ENCODE measurements at places on chromosomes 6 and 20.

DNA sequence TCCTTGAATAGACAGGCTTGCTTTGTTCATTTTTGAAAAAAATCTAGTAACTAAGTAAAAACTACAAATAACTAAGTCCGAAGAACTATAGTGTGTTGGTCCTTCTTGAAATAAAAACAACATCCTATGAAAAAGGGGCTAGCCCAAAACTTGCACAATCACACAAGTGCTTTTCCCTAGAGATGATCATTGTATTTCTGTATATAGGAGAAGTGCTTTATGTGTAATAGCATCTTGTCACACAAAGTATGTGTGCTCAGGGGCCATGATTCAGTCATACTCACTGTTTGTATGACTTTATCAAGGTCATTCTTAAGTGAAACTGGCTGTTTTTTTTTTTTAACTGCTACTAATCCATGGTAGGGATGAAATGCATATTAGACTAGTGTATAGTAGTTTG lies 179.8 kb downstream of the DTNBP1 start:
- no peak for DNase-seq

DNA sequence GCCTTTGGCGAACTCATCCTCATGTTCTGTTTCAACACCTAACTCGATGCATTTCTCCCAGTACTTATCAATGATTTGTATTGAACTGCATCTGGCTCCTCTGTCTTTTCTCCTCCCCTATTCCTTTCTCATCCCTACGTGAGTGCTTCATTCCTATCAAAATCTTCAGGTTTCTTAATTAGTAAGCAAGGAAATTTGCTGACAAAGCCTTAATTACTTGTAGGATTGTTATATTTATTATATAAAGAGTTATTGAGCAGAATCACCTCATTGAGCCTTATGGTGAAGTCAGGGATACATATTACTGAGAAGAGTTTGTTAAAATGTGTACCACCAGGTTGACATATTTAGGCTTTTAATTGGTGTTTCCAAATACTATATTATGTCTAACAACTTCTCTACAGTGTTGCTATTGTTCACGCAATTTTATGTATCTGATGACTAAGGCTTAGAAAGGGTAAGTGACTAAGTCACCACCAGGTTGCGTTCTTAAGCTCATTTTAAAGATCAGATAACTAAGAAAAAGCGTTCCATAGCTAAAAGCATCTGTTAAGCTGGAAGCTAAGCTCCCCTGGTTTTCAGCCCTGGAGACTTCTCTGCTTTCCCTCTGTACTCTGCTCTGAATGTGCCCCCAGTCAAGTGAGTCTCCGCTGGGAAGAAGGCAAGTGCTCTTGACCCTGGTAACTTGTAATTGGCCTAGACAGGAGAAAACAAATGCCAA lies 18.9 kb downstream of the SCGN start:
- no peak for DNase-seq

GRCh38 chr6:142537612-142538478 lies 236.0 kb downstream of the ADGRG6 start:
- peak; percentile 16 for DNase-seq

- DNase-seq, result no peak
These were observed 9.2 kb downstream of the TGM3 start for GRCh38 chr20:2305029-2305428.

DNA sequence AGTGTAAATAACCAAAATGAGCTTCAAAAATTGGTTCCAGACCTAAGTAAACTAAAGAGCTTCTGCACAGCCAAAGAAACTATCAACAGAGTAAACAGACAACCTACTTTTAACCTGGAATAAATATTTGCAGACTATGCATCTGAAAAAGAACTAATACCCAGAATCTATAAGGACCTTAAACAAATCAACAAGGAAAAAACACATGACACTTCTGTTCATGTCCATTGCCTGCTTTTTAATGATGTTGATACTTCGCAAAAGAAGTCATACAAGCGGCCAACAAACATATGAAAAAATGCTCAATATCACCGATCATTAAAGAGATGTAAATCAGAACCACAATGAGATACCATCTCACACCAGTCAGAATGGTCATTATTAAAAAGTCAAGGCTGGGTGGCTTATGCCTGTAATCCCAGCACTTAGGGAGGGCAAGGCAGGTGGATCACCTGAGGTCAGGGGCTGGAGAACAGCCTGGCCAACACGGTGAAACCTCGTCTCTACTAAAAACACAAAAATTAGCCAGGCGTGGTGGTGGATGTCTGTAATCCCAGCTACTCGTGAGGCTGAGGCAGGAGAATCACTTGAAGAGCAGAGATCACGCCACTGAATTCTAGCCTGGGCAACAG lies 42.5 kb upstream of the DST start:
- DNase-seq, result no peak

DNA sequence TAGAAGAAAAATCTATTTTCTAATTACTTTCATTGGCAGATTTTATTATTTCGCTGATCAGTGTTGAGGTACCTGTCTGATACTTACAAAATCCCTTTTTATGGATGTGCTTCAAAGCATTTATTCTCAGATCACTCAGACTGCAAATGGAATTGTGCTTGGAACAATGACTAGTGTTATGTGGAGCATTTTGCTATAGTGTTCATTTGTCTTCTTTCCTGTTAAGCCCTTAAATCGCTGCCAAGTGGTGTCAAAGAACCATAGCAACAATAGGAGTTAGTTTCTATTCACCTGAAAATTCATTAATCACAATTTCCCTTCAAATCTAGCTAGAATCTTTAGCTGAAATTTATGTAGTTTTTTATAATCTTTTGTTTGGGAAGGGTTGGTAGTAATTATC lies 29.8 kb downstream of the SMPDL3A start:
- DNase-seq, result no peak

- DNase-seq, result no peak
These were observed 14.6 kb upstream of the RIPOR2 start for GRCh38 chr6:24950218-24950941.

DNA sequence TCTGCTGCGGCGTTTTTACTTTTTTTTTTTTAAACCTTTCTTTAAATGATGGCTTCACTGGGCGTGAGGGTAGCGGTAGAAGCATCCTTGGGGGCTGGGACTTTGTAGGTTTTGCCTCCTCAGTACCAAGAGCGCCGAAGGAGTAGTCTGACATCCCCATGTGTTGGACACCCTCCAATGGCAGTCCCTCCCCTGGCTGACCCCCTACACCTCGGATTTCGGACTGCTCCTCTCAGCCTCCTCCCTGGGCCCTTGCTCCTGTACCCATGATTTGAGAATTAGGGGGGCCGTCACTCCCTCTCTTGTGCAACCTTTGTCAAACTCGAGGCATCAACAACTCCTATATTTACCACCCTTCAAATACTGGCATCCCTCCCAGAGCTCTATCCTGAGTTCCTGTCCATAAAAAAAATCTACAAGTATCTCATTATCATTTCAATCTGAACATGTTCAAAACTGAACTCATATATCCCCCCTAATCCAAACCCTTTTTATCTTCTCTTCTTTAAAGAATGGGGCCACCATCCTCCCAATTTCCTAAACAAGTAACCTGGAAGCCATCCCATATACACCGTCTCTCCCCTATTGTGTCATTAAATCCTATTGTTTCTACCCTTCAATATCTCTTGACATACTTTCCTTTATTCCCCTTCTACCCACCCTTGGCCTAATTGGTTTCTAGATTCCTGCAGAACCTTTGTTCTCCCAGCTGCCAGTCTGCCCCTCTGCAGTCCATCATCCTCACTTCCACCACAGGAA lies 1.2 kb upstream of the ARFGEF3 start:
- DNase-seq, result no peak

DNA sequence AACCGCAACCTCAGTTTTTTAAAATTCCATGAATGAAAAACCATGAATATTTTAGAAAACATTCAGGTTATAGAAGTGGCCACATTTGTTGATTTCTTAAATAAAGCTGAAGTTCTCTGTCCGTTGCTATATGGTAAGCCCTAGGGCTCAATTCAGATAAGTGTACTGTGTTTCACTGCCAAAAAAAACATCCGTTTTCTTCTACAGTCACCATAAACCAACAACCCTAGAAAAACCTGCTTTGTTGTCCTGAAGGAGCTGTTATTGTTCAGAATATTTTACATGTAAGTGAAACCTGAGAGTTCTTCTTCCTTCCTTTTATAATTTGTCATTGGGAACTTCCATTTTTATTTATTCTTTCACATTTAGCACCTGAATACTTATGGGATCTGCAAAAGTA lies 274.1 kb downstream of the TFAP2A start:
- DNase-seq, result no peak

DNA sequence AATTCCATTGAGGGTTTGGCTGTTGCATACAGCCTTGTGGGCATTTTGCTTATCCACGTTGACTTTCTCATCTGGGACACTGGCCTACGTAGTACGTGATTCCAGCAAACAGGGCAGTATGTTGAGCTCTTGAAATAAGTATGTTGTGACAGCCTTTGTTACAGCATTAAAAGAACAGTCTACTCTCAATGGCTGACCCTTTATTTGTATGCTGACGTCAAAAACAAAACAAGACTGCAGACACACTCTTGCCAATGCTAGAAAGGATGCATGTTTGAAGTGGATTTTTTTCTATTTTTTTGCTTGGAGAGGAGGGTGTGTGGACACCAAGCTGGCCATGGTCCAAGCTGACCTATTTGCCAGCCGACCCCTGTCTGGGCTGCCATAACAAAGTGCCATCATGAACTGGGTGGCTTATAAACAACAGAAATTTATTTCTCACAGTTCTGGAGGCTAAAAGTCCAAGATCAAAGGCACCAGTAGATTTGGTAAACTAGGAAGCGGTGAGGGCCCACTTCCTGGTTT lies 10.8 kb upstream of the SNHG17 start:
- no peak for DNase-seq

- DNase-seq, result no peak
These were observed 358.3 kb downstream of the PAX1 start for GRCh38 chr20:22063753-22064152.

DNA sequence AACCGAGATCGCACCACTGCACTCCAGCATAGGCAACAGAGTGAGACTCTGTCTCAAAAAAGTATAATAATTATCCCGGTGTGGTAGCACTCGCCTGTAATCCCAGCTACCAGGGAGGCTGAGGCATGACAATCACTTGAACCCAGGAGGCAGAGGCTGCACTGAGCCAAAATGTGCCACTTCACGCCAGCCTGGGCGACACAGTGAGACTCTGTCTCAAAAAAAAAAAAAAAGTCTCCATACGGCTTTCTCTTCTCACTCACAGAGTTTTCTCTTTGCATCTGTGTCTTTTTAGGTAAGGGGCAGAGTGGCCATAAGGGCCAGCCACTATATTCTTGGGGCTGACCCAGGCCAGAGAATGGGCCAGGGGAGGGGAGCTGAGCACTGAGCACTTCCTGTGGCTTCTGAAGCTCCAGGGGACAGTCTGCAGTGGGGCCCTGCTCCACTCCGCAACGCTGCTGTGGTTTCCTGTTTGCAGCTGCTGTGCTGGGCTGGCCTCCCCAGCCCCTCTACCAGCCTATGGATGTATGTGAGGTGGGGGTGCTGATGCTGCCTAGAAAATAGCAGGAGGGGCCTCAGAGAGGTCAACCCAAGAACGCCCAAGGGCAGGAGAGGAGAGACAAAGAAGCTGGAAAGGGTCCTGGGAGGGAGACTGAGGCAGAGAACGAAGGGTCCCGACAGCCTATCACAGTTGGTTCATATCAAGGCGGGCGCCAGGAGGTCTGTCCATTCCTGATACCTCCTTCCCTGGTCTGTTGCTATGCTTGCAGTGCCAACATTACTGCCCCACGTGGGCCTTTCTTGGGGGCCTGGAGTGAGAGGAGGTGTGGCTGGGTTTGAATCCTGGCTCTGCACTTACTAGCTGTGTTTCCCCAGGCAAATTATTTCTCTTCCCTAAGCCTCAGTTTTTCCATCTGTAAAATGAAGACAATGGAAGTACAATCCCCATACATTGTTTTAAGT lies 16.0 kb downstream of the SLA2 start:
- peak; percentile 72 for DNase-seq

DNA sequence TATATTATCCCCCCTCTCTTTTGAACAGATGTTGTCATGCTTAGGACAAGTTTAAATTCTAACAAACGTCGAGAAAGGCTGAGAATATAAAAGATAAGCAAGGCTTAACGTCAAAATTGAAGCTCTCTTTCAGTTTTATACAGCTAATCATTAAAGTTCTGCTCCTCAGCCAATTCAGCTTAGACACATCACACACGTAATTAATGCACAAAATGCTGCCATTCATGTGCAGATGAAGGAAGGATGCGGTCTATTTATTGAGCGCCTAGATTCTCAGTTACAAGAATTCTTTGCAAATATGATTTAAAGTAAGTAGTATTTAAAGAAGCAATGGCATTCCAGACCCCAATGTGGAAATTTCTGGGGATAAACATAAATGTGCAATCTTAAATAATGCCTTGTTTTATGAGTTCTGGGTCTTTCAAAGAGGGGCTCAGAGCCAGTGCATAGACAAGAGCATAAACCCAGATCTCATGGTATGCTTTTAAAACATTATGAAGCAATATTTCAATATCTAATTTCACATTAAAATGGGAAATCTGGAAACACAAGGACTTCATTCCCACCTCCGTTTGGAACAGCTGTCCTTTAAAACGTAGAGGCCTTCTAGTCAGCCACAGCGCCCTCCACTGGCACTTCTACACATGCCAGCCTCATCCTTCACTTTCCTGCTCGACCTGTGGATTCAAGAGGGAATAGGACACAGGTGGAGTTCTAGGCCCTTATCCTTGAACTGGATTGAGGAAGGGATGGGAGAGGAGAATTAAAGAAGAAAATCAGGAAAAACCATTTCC lies 85.8 kb downstream of the LYRM4 start:
- DNase-seq, result no peak

- peak; percentile 53 for DNase-seq
These were observed 273.6 kb downstream of the PACRG start for GRCh38 chr6:163001330-163001729.

GRCh38 chr6:114897536-114897935 lies 554.7 kb upstream of the HS3ST5 start:
- DNase-seq, result no peak

DNA sequence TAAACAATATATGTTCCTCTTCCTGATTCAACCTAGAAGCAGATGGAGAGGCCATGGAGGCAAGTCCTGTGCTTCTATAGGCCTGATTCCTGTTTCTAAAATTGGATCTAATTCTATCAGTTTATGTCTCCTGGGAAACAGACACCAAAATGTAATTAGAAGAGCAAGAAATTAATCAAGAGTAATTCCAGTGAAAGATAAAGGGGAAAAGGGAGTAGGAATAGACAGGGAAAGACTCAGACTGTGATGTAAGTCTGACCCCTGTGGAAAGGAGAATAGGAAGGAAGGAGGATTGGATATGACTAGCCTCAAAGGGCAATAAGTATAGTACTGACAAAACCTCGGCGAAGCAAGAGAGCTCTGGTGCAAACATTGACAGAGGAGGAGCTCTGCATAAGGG lies 33.9 kb upstream of the FBXO30 start:
- no peak for DNase-seq

DNA sequence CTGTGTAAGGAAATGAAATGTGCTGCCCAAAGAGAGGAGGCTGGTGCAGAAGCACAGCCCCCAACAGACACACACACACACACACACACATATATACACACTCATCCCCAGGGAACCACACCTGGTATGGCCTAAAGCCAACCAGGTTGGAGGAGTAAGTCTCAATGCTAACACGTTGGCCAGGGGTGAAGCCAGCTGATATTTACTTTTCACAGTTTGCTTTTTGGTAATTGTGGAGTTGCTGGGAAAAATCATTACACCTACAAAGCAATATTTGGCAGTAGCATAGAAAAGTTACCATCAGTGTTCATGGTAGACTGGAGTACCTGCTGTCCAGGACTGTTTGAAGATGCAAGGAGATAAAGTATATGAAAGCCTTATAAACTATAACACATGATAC lies 50.3 kb upstream of the NAA20 start:
- no peak for DNase-seq
